ENCODE measurements at places on chromosomes 3 and 15.

DNA sequence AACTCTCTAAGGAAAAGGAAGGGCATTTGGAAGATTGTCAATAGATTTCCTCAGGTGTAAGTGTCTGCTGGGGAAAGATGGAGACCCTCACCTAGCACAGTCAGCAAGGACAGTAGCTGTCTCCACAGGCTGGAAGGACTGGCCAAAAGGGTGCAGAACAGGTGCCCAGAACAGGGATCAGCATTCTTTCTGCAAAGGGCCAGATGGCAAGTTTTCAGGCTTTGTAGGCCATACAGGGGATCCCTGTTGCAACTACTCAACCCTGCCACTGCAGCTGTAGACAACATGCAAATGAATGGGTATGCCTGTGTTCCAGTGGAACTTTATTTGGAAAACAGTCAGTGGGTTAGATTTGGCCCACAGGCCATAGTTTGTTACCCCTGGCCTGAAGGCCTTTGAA lies 8.1 kb downstream of the AGBL1 start:
- DNase-seq = no peak

- no peak for DNase-seq
These were observed 55.5 kb downstream of the FNDC3B start for GRCh38 chr3:172094621-172095557.

GRCh38 chr3:64379221-64379620 lies 154.0 kb upstream of the PRICKLE2 start:
- peak; percentile 29 for DNase-seq

GRCh38 chr15:36982430-36982829 lies 117.9 kb downstream of the MEIS2 start:
- no peak for DNase-seq

- DNase-seq = no peak
These were observed 125.4 kb upstream of the BFSP2 start for GRCh38 chr3:133274477-133274876.
